ENCODE measurements at places on chromosomes 4 and X.

GRCh38 chr4:148444296-148445070 lies 2.3 kb upstream of the NR3C2 start:
- DNase-seq, result no peak

DNA sequence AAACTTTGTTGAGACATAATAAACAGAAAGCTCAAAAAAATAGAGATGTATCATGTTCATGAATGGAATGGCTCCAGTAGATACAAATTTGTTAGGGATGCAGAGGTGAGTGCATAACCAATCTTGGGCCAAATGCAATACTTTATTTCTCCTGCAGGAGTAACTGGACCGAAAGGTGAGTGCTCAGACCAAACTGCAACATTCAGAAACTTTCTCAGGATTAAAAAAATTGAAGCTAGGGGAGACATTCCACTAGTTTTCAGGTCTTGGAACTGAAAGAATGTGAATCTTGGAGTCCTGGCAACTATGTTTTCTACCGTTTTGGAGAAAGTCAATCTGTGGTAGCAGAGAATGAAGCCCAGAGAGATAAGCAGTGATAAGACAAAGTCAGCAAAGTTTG lies 21.2 kb upstream of the LCORL start:
- no peak for DNase-seq

DNA sequence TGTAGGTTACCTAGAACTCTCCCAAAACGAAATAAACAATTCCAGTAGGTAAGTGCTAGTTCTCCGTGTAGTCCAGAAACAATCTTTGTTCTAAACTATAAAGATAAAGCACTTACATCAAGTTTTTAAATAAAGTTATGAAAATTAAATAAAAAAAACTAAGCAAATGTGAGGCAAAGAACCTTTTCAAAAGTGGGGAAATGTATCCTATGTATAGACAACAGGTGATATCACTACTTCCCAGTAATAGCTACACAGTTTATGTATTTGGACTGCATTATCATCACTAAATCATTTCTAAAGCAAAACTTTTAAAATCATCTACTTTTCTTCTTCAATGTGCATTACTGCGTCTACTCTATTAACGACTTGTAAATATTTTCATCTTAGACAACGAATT lies 2.0 kb downstream of the YTHDC1 start:
- no peak for DNase-seq

DNA sequence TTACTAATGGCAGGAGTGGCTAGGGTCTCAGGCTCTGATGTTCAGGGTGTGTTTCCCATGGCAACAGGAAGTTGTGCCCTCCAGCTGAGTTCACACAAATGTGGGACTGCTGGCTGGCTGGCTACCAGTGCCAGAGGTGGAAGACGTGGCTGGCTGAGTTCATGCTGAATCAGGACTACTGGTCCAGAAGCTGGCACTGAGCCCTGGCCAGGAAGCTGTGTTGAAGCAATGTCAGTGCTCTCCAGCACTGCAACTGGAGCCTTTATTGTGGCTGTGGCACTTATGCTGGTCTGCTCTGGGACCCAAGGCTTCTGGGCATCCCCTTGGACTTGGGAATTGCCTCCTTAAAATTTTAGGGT lies 42.0 kb upstream of the ZXDA start:
- DNase-seq, result no peak

DNA sequence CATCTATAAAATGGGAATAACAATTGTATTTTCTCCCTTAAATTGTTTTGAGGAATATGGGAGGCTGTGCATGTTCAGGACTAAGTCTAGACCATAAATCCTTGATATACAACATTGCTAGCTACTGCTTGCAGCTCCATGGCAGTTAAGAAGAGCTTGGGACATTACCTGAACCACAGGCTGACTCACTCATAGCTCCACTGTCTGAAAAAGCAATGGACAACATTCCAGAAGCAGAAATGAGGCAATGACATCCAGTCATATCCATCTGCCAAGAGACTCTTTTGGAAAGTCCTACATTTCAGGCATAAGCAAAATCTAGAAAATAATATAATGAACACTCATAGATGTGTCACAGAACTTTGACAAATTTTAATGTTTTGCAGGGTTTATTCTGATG lies 167.3 kb upstream of the LEF1 start:
- DNase-seq, result no peak

All from NCI-H1436 treated with DMSO at 0.1 percent for 48 hours (cell line).